ENCODE measurements at places on chromosomes 4 and X.

DNA sequence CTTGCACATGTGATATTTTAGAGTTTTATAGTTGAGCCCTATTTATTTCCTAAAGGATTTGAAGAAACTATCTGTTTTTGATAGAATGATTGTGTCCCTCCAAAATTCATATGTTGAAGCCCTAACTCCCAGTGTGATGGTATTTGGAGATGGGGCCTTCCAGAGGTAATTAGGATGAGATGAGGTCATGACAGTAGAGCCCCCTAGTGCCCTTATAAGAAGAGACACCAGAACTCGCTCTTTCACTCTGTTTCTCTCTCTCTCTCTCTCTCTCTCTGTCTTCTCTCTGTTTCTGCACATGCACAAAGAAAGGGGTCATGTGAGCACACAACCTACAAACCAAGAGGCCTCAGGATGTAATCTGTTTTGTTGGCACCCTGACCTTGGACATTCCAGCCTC is 921.9 kb upstream of the DIAPH2 start:
- DNase-seq: no peak

- no peak for DNase-seq
These were observed 224.1 kb downstream of the SHROOM3 start for GRCh38 chr4:76659103-76659490.

DNA sequence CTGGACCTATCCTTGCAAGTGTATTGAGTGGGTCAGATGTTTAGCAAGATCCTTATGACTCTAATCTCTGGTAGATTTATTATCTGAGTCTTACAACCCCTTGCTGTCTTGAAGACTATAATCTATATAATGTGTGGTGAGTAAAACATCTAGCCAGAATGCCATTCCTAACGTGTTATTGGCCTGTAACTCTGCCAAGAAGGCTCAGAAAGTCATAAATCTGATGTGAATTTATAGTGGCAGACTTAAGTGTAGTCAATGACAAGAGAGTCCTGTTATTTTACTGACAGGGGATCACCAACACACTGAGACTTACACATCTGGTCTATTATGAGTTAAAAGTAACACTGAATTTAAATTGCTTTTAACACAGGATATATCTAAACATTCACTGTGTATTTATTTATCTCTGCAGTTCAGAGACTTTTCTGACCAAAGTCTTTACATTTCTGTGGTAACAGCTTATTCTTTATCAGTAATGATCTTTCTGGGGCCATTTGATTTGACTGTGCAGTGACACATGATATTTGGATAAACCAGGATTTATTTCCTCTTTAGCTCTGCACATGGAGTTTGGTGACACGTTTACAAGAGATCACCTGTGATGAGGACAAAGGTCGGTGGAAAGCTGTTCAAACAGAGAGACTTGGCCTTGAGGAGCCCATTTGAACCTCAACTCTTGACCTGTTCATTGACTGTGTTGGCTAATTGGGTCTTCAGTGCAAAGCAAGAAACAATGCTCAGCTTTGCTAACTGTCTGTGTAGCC is 415.8 kb downstream of the STIM2 start:
- no peak for DNase-seq

GRCh38 chr4:56314207-56314915 is 72.9 kb downstream of the AASDH start:
- DNase-seq: no peak

GRCh38 chr4:8287343-8288280 is 18.1 kb downstream of the HTRA3 start:
- DNase-seq: no peak

DNA sequence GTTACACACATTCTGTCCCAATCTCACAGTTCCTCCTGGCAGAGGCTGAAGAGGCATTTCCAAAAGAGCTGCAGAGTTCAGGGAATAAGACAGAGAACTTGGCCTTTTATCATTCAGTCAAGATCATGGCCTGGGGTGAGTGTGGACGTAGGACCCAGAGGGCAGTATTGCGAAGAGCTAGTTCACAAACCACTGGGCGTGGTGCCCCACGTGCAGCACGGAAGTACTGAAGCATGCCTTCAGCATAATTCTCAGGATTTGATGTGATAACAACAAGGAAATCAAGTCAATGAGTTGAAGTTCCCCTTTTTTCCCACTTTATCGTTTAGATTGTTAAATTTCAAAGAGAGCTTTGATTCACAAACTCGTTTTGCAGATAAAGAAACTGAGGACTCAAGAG is 117.7 kb downstream of the RELL1 start:
- DNase-seq: no peak

DNA sequence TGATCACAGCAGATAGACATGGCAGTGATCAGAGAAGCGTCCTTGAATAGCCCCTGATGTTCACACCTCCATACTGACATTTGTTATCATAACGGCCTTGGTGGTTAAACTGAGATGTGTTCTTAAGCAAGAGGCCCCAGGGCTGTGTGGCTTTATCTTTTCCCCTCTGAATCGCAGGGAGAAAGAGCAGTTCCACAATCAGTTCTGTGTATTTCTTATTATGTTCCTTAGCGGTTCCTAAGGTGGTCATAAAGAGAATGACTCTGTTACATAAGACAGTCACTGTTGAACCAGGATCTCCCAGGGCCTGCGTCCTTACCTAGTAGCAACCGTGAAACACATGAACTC is 52.8 kb upstream of the CBR4 start:
- no peak for DNase-seq

GRCh38 chr4:187732524-187732923 is 263.0 kb upstream of the ZFP42 start:
- DNase-seq: no peak

DNA sequence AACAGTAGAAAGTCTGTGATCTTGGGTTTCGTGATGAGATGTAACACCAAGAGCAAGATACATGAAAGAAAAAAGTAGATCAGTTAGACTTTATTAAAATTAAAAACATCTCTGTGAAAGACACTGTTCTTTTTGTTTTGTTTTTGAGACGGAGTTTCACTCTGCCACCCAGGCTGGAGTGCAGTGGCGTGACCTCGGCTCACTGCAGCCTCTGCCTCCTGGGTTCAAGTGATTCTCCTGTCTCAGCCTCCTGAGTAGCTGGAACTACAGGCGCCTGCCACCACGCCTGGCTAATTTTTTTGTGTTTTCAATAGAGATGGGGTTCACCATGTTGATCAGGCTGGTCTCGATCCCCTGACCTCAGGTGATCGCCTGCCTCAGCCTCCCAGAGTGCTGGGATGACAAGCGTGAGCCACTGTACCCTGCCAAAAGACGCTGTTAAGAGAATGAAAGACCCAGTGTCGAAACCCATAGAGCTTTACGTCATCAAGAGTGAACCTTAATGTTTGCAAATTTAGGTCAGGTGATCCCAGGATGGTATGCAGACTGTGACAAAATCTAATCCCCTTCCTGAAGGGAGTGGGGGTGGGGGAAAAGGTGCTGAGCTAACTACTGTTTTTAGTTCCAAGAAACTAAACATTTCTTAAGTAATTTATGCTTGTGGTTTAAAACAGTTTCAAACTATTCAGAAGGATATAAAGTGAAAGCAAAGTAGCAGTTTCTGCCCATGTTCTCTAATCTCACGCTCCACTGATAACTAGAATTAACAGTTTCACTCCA is 8.0 kb downstream of the OFD1 start:
- no peak for DNase-seq

DNA sequence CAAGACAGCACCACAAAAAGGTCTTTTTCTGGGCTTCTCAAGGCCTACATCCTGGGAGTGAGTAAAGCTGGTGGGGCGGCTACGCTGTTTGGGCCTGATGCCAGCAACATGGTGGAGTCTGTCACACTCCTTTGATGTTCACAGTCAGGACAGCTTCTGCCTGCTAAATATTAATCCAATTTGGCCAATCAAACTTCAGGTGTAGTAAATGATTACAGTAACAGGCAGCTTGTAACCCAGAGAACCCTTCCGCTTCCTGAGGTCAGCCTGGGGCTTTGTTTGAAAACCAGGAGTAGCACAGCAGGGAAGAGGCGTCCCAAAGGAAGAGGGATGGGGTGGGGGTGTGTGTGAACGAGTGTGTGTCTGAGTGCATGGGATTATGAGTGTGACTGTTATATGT is 220.4 kb downstream of the MAML3 start:
- no peak for DNase-seq

DNA sequence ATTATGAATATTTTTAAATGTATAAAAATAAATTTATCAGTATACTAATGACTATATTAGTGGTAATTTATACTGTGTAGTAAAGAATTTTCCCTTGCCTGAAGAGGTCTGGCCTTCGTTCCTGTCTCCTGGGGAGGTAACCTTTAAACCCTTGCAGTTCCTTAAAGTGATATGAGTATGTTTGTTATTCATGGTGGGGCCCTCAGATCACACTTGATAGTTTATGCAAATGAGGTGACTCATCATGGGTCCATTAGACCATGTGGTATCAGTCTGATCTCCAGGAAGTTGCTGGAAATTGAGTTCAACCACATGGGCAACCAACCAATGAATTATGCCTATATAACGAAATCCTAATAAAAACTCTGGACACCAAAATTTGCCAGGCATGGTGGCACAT is 904.1 kb downstream of the RPA4 start:
- DNase-seq: no peak

Data from hematopoietic multipotent progenitor cell treated with erythropoietin and hydrocortisone succinate and interleukin-3 and kit ligand, for 15 days (in vitro differentiated cells).